Spinal cord (tissue), 10 donors: ENCODE measurements at places on chromosomes 12 and 14. TPM values are rescaled to one million over a fixed set of nuclear protein-coding genes. Genes with fewer than 3 reads are reported as not detected.

PARP11 gene
- 12.0 TPM for total RNA-seq

FAM234B gene
- 17.2 TPM for total RNA-seq

WSCD2 gene
- 6.1 TPM for total RNA-seq

AQP2 gene
- not detected for total RNA-seq

GPR65 gene
- 0.94 TPM for total RNA-seq

TUNAR gene
- total RNA-seq, result 9.6 TPM

C12orf50 gene
- not detected for total RNA-seq

DDX54 gene
- total RNA-seq, result 14.0 TPM

ZDHHC22 gene
- total RNA-seq, result 5.6 TPM

SMCO2 gene
- total RNA-seq, result 0.99 TPM

BRI3BP gene
- 20.5 TPM for total RNA-seq

TAPBPL gene
- total RNA-seq, result 26.4 TPM

CPNE6 gene
- total RNA-seq, result 55.7 TPM

PTGER2 gene
- 3.6 TPM for total RNA-seq

ZNF10 gene
- 24.8 TPM for total RNA-seq

THTPA gene
- 16.5 TPM for total RNA-seq

CEBPE gene
- total RNA-seq, result 0.17 TPM

OTX2 gene
- 35.0 TPM for total RNA-seq

OR6C2 gene
- not detected for total RNA-seq

EFS gene
- 11.1 TPM for total RNA-seq

BCL11B gene
- 3.0 TPM for total RNA-seq

FITM1 gene
- total RNA-seq, result 0.77 TPM

HOXC13 gene
- total RNA-seq, result 0.10 TPM

PZP gene
- total RNA-seq, result 0.39 TPM

LMO3 gene
- total RNA-seq, result 56.1 TPM

LALBA gene
- total RNA-seq, result not detected

NRDE2 gene
- 15.5 TPM for total RNA-seq

IGF1 gene
- total RNA-seq, result 20.4 TPM

NAA25 gene
- 19.6 TPM for total RNA-seq

BICDL1 gene
- 11.7 TPM for total RNA-seq
